Stimulated activated CD4-positive, alpha-beta T cell treated with anti-CD3 and anti-CD28 coated beads, Interleukin-15, amount 100 ng/mL, for 48 hours (primary cell): ENCODE measurements at places on chromosomes 2 and 18.

DNA sequence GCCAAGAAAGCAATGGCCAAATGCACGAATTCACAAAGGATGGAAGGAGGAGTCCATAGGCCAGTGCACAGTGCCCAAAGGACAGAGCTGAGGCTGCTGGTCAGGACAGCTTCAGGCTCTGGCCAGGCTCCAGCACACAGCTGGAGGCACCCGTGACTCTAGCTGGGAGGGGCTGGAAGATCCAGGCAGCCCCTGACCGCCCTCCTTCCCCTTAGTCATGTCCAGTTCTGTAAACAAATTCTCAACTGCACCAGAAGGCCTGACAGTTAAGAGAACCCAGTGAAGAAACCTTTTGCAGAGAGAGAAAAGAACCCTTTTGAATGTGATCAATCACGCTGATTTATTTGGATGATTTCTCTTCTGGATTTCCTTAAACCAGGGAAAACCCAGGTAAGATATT, 7.7 kb upstream of the YWHAQ start:
- DNase-seq = no peak

GRCh38 chr2:177554365-177554764, 161.8 kb downstream of the AGPS start:
- no peak for DNase-seq

- DNase-seq = no peak
Measured at GRCh38 chr18:1383465-1383864, 478.8 kb downstream of the ADCYAP1 start.

GRCh38 chr2:149017116-149017985, 21.1 kb upstream of the LYPD6B start:
- peak; percentile 42 for DNase-seq

DNA sequence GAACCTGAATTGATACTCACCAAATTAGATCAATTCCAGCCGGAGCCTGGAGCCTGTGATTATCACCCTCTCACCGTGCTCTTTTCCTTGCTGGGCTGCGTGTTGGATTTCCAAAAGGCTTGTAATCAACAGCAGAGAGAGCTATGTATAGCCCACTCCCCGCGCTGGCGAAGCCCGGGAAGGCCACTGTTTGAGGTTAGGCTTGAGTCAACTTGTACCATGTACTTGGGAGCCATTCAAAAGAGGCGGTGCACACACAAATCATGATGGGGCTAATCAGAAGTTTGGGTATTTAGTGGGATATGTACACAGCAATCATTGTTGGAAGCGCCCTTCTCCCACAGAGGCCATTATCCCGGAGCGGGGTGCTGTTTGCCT, 151.6 kb downstream of the GLI2 start:
- DNase-seq = no peak

- DNase-seq = no peak
Measured at GRCh38 chr2:63218800-63219526, 168.3 kb downstream of the OTX1 start.

DNA sequence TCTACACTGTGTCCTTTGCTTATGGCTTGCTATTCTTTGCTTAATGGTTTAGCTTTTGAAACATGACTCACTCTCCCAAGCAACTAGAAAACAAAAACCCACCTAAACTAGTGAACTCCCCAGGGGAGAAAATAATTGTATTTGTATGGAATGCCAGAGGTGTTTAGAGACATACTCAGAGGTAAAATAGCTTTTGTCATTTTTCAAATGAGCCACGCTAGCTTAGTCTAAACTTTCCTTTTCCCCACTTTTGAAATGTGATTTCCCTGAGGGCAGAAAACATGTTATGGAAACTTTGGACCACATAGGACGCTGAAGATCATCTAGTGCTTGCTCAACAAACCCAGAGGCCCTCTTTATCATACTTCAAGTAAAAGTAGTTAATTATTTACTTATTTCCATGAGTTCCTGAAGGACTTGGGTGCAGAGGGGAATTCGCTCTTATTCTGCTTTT, 16.5 kb upstream of the CYTIP start:
- no peak for DNase-seq
